MV-4-11 (cell line): ENCODE measurements at places on chromosomes 16 and 17.

DNA sequence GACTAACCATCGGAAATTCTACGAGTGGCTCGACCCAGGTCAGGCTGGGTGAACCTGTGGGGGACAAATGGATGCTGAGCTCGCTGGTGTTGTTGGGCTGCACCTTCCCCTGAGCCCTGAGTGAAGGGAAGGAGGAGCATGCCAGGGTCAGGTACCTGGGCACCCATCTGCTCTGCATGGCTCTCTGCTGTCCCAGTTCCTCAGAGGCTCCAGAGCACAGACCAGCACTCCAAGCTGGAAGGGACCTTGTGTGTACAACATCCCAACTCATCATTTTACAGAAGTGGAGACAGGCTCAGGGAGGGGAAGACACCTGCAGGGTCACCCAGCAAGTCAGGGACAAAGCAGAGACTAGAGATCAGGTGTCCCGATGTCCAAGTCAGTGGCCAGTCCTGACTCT, 84.9 kb upstream of the NLRP1 start:
- DNase-seq = no peak

DNA sequence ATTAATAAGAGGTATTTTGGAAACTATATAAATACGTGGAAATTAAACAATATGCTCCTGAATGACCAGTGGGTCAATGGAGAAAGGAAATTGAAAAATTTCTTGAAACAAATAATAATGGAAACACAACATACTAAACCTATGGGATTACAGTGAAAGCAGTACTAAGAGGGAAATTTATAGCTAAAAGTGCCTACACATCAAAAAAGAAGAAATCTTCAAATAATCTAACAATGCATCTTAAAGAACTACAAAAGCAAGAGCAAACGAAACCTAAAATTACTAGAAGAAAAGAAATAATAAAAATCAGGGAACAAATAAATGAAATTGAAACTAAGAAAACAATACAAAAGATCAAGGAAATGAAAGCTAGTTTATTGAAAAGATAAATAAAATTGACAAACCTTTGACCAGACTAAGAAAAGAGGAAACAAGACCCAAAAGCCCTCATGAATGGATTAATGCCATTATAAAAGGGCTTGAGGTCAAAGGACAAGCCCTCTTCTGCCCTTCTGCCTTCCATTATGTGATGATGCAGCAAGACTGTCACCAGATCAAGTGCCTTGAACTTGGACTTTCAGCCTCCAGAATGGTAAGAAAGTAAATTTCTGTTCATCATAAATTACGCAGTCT, 43.9 kb upstream of the ALDH3A1 start:
- DNase-seq = peak; percentile 45

- DNase-seq = no peak
Measured at GRCh38 chr16:27445502-27446175, 43.7 kb downstream of the IL21R start.

DNA sequence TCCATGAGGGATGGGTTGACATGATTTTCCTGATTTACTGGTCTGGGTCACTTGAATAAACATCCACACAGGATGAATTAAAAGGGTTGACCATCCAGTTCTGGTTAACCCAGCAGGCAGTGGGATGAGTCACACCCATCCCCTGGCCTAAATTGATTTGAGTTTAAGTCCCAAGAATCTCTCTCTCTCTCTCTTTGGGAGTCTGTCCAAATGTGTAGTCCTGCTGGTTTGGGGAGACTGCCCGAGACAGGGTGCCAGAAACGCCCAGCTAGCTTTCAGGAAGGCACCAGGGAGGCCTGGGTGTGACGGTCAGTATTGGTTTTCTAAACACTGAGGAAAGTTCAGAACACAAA, 38.8 kb downstream of the SCPEP1 start:
- DNase-seq = no peak

DNA sequence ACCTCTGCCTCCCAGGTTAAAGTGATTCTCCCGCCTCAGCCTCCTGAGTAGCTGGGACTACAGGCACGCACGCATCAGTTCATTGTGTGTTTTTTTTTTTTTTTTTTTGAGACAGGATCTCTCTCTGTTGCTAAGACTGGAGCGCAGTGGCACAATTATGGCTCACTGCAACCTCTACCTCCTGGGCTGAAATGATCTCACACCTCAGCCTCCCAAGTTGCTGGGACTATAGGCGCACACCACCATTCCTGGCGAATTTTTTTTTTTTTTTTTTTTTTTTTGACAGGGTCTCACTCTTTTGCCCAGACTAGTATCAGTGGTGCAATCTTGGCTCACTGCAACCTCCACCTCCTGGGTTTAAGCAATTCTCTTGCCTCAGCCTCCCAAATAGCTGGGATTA, 17.8 kb upstream of the RAPGEFL1 start:
- no peak for DNase-seq

GRCh38 chr17:40337351-40337750, 27.2 kb downstream of the GJD3 start:
- DNase-seq = no peak

DNA sequence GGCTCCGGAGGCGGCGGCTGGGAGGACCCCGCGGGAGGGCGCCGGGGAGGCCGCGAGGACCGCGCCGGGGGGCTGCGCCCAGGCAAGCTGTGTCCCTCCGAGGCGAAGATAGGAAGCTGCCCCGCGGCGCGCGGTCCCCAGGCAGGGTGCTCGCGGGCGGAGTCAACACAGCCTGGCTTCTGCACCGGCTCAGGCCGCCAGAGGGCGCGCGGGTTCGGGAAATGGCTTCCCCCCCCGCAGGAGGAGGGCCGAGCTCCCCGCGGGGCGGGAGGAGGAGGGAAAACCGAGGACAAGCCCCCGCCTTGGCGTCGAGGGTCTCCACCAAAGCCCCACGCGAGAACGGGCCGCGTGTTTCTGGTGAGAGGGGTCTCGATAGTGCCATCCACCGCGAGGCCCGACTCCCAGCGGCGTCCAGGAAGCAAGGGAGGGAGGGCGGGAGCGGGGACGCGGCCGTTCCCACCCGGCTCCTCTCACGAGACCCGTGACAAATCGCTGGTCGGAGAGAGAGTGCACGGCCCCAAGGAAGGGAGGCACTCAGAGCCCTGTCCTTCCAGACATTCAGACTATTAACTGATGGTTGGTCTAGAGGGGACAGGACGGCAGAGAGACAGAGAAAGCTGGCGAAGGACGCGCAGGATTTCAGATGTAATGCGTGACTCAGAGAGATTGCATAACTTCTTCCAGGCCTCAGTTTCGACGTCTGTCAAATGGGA, 64.4 kb upstream of the DNAJA2 start:
- peak; percentile 66 for DNase-seq

- no peak for DNase-seq
Measured at GRCh38 chr16:83849421-83849820, 41.6 kb downstream of the HSBP1 start.

GRCh38 chr16:81873206-81873605, 94.1 kb downstream of the PLCG2 start:
- DNase-seq = no peak

DNA sequence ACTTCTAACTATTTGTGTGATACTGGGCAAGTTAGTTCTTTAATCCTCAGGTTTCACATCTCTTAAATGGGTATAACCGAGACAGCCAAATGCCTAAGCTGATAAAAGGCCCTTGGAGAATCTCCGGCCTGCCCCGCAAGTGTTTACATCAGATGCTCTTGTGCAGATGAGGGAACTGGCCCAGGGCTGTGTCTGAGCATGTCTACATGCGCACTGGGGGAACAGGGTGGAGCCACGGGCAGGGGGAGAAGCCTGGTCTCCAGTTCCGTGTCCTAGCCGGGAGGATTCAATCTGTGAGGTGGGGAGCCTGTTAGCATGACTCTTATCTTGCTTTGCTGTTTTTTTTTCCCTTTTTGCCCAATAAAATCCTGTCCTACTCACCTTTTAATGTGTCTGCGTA, 222.9 kb downstream of the CDH8 start:
- DNase-seq = no peak

DNA sequence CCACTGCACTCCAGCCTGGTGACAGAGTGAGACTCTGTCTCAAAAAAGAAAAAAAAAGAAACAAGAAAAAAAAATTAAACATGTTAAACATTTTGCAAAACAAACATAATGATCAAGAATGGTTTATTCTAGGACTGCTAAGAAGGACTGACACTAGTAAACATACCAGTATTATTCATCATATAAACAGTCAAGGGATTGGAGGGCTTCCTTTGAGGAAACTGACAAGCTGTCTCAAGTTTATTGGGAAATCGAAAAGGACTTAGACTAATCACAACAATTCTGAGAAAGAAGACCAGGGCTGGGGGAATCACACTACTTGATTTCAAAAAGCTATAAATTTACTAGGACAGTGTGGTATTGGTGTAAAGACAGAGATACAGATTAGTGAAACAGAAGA, 75.5 kb downstream of the MYH10 start:
- DNase-seq = no peak

DNA sequence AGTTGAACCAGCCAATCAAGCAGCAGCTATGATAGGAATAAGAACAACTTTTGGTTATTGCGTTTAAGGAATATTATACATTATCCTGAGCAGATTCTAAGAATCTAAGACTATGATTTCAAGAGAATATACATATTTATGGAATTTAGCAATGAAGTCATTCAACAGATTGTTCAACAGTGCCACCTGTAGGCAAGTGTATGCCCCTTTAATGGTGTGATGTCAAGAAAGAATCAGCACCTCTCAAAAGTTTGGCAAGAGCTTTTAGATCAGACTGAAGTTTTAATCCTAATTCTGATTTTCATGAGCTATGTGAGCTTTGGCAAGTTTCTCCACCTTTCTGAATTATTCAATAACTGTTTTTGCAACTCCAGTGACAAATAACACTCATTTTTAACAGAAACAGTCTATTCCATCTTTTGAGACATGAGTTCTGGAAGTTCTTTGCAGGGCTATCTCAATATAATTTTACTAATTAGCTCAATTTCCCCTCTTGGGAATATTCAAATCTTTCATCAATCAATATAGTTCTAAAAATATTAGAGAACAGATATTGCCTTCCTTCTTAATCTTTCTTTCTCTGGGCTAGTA, 474.3 kb upstream of the TOM1L1 start:
- DNase-seq = peak; percentile 28

- no peak for DNase-seq
Measured at GRCh38 chr17:74123350-74123749, 80.1 kb upstream of the RPL38 start.

GRCh38 chr17:9021992-9022572, 772 bp downstream of the NTN1 start:
- no peak for DNase-seq

- DNase-seq = no peak
Measured at GRCh38 chr16:83475108-83475507, 332.7 kb upstream of the HSBP1 start.

DNA sequence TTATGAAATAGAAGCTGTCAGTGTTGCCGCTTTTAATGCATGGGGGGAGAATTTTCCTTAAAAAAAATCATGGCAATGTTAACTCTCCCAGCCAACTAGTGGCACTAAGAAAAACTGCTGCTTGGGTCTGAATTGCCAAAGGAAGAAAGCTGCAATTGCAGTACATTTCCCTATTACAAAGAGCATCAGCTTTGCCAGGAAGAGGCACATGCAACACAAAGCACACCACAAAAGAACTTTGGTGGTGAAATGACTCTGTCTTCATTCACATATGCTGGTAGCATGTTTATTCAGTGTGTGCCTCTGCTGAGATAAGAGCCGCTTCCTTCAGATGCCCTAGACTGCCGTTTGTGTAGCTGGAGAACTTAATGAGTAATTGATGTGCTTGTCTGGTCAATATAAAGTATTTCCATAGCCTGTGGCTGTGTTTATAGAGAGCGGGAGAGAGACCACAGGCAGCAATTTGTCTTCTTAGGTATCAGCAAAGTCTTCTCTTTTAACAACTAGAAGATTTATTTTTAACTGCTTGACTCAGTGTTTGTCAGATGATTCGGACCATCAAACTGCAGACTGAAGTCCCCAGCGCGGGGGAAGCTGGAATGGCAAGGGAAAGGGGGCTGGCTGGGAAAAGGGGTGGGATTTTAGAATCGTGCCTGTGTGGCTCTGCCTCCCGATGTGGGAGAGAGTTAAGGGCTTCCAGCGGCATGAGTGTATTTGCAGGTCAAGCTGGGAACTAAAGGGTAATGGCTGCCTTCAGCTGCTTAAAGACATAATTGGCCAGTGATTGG, 115.1 kb downstream of the MRTFB start:
- DNase-seq = no peak

DNA sequence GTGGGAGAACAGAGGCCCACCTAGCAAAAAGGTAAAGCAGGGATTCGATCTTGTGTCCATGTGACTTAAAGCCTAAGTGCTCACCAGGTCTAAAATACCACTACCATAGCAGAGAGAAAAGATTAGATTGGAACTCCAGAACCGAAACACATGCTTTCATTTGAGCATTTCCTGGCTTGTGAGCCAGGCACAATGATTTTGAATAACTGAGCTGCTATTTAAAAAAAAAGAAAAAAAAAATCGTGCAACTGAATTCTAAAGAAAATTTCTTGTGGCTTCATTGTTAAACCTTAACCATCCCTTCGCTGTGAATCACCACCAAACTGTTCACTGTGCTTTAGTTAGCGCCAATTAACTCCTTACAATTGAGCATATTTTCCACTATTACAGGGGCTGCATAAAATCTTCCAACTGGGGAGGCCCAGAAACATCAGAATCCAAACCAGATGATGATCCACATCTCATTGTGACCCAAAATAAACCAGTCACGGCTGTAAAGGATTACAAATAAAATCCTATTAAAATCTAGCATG, 366.4 kb upstream of the ERCC4 start:
- DNase-seq = no peak

DNA sequence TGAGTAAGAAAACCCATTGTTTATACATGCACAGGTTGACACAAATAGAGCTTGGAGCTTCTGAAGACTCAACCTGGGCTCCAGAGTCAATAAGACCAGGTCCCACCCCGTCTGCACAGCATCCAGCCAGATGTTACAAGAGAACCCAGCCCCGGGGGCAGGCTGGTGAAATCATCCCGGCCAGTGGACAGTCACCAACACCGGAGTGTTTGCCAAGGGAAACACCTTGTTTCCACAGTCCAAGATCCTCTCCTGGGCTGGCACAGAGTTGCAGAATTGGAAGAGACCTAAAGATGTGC, 90.3 kb downstream of the RAB11FIP4 start:
- DNase-seq = no peak

DNA sequence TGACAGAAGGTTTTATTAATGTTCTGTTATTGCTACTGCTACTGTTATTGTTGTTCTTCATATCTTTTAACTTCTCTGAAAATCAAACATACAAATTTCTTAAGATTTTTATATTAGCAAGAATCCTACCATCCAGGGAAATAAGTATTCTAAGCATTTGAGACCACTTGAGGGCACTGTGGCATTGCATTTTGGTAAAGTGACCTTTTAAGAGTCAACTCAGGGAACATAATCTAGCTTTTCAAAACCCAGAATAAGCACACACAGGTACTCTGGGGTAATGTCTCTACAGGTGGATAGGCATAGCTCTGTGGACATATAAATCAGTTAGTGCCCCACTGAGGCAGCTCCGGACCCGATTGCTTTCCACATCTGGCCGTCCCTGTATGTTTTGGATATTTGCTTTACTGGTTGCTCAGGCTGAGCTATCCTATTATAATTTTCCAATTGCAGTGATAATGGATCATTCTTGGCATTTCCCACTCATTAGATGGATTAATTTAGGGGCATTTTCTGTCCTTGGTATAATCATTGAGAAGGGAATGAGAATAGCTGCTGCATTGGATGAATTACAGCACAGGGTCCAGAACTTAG, 1425.1 kb upstream of the CDH8 start:
- DNase-seq = no peak

GRCh38 chr17:78884148-78884825, 18.7 kb downstream of the CEP295NL start:
- DNase-seq = no peak

GRCh38 chr17:19343256-19343630, 19.3 kb downstream of the B9D1 start:
- DNase-seq = no peak
